ENCODE measurements at places on chromosomes 5 and 9.

GRCh38 chr9:93574900-93575795 lies 1.2 kb upstream of the PHF2 start:
- H3K4me3 ChIP-seq = peak overlapping the region; percentile 73
- peak overlapping the region; percentile 78 for H3K27ac ChIP-seq
- H3K36me3 ChIP-seq = no peaks in the 10 kb centered on the region
- H3K27me3 ChIP-seq = no peaks in the 10 kb centered on the region
- H3K4me1 ChIP-seq = no peaks in the 10 kb centered on the region
- DNase-seq = no peak

DNA sequence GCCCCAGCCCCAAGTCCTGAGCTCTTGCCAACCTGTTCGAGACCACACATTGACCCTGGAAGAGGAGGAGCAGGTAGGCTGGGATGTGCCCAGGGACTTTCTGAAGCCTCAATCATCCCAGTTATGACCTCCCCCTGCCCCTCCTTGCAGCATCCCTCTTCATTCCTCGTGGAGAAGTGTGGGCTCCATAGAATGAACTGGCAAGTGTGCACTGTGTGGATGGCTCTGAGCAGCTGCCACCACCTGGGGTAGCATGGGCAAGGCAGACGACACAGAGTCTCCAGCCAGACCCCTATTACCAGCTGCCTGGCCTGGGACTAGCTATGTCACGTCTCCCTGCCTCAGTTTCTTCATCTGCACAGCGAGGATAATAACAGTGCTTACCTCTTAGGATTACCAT lies 33.5 kb downstream of the GADD45G start:
- no peaks in the 10 kb centered on the region for H3K4me1 ChIP-seq
- H3K36me3 ChIP-seq = no peaks in the 10 kb centered on the region
- no peak for DNase-seq
- no peaks in the 10 kb centered on the region for H3K27me3 ChIP-seq
- no peak overlapping the region for H3K27ac ChIP-seq

GRCh38 chr5:158769696-158770095 lies 330.0 kb downstream of the EBF1 start:
- H3K4me1 ChIP-seq = peaks cover 2% of the 10 kb centered on the region
- peak overlapping the region; percentile 13 for H3K27ac ChIP-seq
- no peak for DNase-seq
- H3K4me3 ChIP-seq = no peak overlapping the region

GRCh38 chr9:137716694-137717287 lies 98.0 kb downstream of the EHMT1 start:
- no peaks in the 10 kb centered on the region for H3K27me3 ChIP-seq
- no peak overlapping the region for H3K27ac ChIP-seq
- no peak overlapping the region for H3K4me3 ChIP-seq
- H3K4me1 ChIP-seq = no peaks in the 10 kb centered on the region
- peaks cover 27% of the 10 kb centered on the region for H3K36me3 ChIP-seq

GRCh38 chr9:95645992-95646391 lies 129.2 kb upstream of the PTCH1 start:
- no peaks in the 10 kb centered on the region for H3K36me3 ChIP-seq
- no peak overlapping the region for H3K4me3 ChIP-seq
- no peak overlapping the region for H3K27ac ChIP-seq
- no peaks in the 10 kb centered on the region for H3K4me1 ChIP-seq

- DNase-seq = no peak
- H3K4me1 ChIP-seq = no peaks in the 10 kb centered on the region
- no peaks in the 10 kb centered on the region for H3K27me3 ChIP-seq
- no peaks in the 10 kb centered on the region for H3K36me3 ChIP-seq
These were observed 59.2 kb downstream of the PPIC start for GRCh38 chr5:122977319-122977718.

- no peak for DNase-seq
- no peaks in the 10 kb centered on the region for H3K27me3 ChIP-seq
- H3K36me3 ChIP-seq = no peaks in the 10 kb centered on the region
- H3K4me3 ChIP-seq = no peak overlapping the region
These were observed 136.9 kb downstream of the PCSK5 start for GRCh38 chr9:76027416-76027815.

DNA sequence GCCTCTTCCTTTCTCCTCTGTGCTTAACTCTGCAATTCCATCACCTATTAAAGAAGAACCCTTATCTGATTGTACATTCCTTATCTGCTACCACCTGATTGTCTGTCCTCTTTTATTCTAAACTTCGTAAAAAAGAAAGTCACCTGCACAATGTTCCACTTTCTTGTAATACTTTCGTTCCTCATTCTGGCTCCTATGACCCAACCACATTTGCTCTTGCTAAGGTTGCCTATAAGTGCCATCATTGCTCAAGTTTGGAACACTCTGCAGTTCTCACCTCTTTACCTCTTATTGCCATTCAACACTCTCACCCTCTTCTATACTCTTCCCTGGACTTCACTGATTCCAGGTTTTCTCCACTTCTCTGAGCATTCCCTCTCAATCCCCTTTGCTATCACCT lies 10.1 kb downstream of the TAF1L start:
- no peaks in the 10 kb centered on the region for H3K4me1 ChIP-seq
- no peak for DNase-seq
- H3K36me3 ChIP-seq = no peaks in the 10 kb centered on the region

DNA sequence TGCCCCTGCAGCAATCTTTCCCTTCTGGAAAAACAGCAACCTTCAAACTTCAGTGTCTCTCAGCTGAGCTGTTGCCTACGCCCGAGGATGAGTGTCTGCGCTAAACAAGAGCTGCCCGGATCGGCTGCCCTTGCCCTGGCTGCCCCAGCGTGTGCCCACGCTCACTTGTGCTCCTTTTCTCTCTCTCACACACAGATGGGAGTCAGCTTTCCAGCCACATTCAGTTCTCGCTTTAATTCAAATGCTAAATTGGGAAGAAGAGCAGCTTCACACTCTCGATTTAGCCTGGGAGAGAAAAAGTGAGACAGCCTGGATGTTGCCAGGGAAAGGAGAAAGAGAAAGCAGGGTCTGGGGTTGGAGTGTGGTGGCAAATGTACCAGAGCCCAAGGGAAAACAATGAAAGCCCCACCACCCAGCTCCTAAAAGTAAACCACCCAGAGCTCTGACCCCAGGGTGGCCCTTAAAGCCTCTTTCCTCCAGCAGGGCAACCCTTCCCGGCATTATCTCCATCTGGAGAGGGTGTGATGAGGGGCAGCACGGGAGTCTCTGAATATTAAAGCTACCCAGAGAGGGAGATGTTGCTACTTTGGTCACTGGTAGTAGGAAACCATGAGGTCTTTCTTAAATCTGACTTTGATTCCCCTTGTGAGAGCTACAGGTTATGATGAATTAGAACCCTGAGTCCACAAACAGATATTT lies 9.9 kb upstream of the EGR1 start:
- no peaks in the 10 kb centered on the region for H3K4me1 ChIP-seq
- no peak overlapping the region for H3K4me3 ChIP-seq
- no peak overlapping the region for H3K27ac ChIP-seq
- no peaks in the 10 kb centered on the region for H3K36me3 ChIP-seq
- DNase-seq = no peak

DNA sequence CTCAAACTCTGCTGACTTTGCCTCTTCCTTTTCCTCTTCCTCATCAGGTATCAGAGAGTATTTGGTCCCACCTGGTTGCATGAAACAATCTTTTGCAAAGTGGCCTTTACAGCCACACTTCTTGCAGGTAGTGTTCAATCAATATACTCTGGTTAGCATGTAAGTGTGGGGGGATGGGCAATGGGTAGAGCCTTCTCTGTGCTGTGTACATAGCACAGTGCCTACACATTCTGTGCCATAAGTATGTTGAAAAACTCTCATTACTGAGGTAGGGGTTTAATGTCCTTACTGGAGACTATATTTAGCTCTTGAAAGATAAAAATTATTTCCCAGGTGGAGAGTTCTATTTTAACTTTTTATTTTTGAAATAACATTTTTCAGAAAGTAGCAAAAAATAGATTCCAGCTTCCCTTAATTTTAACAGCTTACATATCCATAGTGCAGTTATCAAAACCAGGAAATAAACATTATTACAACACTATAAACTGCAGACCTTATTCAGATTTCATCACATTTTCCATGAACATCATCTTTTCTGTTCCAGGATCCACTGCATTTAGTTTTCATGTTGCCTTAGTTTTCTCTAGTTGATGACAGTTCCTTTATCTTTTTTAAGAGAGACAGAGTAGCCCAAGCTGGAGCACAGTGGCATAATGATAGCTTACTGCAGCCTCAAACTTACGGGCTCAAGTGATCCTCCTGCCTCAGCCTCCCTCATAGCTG lies 15.1 kb downstream of the TTC1 start:
- H3K36me3 ChIP-seq = no peaks in the 10 kb centered on the region
- no peak for DNase-seq
- peaks cover 5% of the 10 kb centered on the region for H3K4me1 ChIP-seq
- H3K4me3 ChIP-seq = no peak overlapping the region

DNA sequence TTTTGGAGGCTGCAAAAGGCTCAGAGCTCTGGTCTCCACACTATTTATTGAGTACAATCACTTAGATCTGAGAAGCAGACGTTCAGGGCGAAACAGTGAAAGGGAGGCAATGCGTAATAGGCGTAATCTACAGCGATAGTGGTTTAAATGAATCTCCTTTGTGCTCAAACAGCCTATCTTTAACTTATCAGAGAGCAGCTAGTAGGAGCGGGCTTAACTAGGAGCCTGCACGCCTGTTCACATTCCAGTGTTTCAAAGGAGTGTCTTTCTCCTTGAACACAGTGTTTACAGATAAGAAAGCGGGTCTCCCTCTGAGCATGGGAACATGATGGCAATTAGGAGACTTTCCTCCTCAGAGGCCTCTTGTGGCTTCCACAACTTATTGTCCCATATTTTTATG lies 49.4 kb downstream of the AP3B1 start:
- H3K27ac ChIP-seq = no peak overlapping the region
- DNase-seq = no peak
- no peaks in the 10 kb centered on the region for H3K27me3 ChIP-seq
- no peaks in the 10 kb centered on the region for H3K4me1 ChIP-seq
- no peak overlapping the region for H3K4me3 ChIP-seq

DNA sequence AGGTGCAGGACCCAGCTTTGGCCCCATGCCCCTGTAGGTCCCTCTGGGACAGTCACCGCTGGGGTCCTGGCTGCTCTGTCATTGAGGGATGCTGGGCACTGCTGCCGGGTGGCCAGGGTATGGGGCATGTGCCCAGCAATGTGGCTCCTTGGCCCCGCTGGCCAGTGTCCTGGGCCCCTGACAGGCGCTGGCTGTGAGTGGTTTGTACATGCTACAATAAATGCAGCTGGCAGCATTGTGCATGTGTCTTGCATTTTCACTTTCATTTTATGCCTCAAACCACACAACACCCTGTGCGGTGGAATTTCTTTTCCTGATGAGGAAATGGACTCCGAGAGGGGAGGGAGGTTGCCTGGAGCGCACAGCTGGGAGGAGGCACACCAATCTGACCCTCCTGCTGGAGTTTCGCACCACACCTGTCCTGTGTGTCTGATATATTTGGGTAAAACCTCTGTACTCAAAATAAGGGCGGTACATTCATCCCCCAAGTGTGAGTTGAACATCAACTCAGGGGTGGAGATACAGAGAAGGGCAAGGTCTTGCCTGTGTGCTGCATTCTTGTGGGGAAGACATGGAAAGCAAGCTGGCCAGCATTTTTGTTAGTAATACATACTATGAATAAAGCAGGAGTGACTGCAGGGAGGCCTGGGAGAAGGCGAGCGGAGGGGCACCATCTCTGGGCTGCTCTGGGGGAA lies 11.7 kb downstream of the TSPAN17 start:
- no peaks in the 10 kb centered on the region for H3K36me3 ChIP-seq
- no peak overlapping the region for H3K27ac ChIP-seq
- DNase-seq = no peak
